Stimulated activated CD4-positive, alpha-beta T cell treated with anti-CD3 and anti-CD28 coated beads, Interleukin-2, amount 100 ng/mL, for 4 hours (primary cell): ENCODE measurements at places on chromosomes 13 and 19.

DNA sequence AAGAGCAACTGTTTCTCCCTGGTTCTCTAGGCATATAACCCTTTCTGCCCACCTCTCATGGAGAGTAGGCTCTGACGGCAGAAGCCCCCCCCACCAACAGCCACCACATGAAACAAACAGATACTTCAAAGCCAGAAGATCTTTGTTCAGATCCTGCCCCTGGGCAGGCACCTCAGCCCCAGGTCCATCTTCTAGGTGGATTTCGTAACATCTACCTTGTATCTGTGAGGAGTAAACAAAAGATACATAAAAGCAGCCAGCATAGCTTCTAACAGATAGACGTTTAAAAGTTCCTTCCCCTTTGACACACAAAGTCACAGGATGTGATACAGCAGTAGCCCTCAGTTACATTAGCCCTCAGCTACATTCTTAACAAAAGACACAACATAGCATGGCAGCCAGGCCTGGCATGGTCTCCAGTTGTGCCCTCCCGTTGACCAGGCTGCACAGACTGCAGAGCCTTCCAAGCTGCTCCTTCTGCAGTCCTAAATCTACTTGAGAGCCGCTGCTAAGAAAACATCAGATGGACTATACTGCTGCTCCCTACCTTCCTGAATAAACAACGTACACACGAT lies 35.4 kb downstream of the BRD4 start:
- DNase-seq: no peak

DNA sequence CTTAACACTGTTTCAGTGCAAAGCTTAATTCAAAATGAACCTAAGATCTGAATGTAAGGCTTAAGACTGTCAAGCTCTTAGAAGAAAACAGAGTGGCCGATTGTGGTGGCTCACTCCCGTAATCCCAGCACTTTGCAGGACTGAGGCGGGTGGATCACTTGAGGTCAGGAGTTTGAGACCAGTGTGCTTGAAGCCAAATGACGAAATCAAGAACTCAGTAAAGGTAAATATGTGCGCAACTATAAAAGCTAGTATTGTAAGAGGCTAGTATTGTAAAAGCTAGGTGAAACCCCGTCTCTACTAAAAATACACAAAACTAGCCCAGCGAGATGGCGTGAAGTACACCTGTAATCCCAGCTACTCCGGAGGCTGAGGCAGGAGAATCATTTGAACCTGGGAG lies 12.7 kb downstream of the ATP4B start:
- DNase-seq: no peak

GRCh38 chr19:38358071-38358470 lies 16.3 kb upstream of the PSMD8 start:
- no peak for DNase-seq

DNA sequence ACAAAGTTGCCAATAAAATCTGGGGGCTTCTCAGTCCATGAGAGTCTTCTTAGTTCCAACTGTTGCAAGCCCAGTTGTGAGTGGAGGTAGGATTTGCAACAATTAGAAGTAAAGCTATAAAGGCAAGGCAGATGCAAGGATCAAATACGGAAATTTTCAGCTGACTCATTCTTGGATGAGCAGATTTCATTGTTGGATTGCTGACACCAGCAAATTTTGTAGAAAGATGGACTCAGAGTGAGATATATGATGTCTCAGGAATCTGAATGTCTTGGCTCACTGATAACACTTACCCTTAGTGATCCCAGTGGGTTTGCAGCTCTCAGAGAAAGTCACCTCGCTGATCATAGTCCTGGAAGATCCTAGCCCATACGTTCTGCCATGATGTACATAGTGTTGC lies 209.0 kb downstream of the GPC6 start:
- DNase-seq: no peak

GRCh38 chr13:77872995-77873394 lies 45.6 kb downstream of the EDNRB start:
- no peak for DNase-seq

DNA sequence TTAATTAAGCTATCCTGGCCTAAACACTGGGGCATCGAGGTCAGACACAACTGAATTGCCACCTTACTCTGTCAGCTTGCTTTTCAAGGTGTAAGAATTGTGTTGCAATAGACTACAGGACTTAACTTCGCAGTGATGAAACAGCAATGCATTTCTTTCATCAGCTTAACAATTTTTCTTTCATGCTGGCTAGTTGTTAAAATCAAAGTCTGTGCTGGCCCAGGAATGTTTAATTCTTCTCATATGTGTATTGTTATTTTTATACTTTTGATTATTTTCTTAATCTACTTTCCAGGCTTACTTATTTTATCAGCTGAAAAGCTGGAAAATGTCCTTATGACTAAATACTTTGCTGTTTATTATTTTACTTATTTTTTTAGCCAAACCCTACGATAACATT lies 79.7 kb downstream of the EFNB2 start:
- no peak for DNase-seq

GRCh38 chr13:78660495-78660857 lies 1.5 kb upstream of the OBI1 start:
- no peak for DNase-seq

DNA sequence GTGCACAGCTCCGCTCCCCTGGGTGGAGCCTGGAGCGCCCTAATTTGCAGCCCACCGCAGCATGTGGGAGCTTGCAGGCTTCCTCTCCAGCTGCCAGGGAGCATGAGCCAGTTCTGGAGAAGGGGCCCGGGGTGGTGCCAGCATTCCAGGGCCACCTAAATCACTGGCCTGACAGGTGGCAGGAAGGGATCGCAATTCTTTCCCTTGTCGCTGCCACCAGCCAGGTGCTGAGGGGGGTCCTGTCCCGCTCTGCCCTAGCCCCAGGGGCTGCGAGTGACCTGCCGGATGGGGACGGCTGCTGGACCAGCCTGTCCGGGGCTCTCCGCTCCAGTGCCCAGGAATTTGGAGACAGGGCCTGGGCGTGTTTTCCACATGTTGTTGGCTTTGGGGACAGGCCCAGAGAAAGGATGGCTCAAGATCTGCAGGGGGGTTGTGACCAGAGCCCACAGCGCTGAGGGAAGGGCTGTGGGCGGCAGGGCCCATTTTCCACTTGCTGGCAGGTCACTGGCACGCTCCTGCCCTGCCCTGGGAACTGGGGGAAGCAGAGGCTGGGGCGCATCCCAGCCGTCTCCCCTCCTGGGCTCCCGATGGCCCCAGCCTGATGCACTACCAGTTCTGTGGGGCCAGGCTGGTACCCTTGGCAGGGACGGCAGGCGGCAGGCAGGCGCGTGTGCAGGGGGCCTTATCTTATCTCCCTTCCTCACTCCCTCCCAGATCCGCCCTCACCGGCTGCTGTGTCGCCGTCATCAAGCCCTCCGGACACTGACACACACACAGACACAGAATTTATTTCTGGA lies 9.5 kb downstream of the NDUFA11 start:
- DNase-seq: no peak

GRCh38 chr19:7596211-7596937 lies 711 bp downstream of the CAMSAP3 start:
- DNase-seq: no peak

GRCh38 chr19:48506138-48506733 lies 5.4 kb downstream of the LMTK3 start:
- no peak for DNase-seq

DNA sequence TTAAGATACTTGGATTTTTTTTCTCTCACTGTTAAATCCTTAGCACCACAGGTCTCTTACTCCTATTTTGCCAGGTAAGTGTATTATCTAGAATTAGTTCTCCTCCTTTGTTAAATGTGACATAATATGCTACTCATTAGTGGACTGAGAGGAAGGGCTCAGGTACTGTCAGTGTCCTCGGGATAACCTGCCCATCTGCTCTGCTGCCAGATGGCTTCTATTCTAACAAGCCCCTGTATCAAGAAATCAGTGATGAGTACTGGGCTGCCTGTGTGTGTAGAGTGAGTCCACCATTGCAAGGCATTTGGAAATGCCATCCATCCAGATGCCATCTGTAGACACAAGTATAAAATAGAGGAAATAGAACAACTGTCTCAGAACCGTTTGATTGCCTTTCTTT lies 209.6 kb downstream of the ATP8A2 start:
- DNase-seq: no peak

GRCh38 chr19:55646889-55647731 lies 902 bp upstream of the CCDC106 start:
- no peak for DNase-seq

- no peak for DNase-seq
These were observed 329.2 kb upstream of the TSHZ3 start for GRCh38 chr19:31678421-31678820.

GRCh38 chr13:99200432-99201167 lies at the start of gene UBAC2:
Gene UBAC2, plus strand, starts transcription at chr13:99200854. Its CDS starts 55 bp downstream, at chr13:99200909.
- DNase-seq: peak; percentile 95

GRCh38 chr13:92947770-92948434 lies 278.7 kb upstream of the GPC6 start:
- DNase-seq: no peak

- DNase-seq: no peak
These were observed 5.3 kb upstream of the PRKCG start for GRCh38 chr19:53876651-53877224.

DNA sequence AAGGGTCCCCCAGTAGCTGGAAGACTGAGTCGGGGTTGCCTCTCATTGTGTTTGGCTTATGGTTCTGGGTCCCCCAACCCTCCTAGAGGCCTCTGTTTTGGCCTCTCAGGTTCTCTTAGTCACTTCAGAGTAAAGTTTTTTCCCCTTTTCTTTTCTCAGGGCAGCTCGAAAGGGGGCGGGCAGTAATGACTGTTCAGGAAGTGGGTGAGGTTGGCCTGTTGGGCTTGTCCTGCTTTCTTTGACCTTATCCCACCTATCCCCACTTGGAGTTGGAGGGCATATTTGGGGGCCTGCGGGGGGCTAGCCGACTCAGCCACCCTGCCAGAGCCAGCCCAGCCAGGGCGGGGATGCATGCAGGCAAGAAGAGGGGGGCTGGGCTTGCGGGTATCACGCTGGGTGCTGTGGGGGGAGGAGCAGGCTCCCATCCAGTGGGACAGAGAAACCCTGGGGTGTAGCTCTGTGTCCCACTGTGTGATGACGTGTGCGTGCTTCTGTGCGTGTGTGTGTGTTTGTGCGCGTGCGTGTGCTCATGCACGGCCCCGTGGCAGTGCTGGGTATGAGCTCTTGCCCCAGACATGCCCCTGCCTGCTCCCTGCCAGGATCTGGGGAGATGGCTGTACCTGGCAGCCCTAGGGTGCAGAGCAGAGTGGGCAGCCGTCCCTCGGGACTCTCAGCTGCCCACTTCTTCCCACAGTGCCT lies 1.4 kb downstream of the CIC start:
- DNase-seq: peak; percentile 35

- DNase-seq: no peak
These were observed 142.3 kb downstream of the CACNA1A start for GRCh38 chr19:13363954-13364353.

GRCh38 chr19:50636317-50637085 lies 3.2 kb downstream of the SYT3 start:
- DNase-seq: no peak

GRCh38 chr19:9839415-9839814 lies 4.3 kb downstream of the PIN1 start:
- no peak for DNase-seq

DNA sequence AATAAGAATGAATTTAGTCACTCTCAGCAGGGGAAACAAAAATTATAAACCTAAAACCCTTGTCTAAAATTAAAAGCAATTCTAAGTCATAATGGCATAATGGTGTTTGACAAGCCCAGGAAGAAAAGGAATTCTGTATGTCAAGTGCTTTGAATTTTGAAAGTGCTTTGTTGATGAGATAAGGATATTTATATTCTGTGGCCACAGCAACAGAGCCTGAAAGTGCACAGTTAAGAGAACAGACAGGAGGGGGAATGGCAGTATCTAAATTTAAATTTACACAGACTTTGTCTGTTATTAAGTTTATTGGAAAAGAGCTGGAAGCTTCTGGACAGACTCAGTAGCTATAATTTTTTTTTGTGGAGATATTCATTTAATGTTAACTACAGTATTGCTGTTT lies 69.8 kb downstream of the OLFM4 start:
- DNase-seq: no peak

- DNase-seq: no peak
These were observed 21.4 kb upstream of the ERVV-1 start for GRCh38 chr19:52992109-52993004.

DNA sequence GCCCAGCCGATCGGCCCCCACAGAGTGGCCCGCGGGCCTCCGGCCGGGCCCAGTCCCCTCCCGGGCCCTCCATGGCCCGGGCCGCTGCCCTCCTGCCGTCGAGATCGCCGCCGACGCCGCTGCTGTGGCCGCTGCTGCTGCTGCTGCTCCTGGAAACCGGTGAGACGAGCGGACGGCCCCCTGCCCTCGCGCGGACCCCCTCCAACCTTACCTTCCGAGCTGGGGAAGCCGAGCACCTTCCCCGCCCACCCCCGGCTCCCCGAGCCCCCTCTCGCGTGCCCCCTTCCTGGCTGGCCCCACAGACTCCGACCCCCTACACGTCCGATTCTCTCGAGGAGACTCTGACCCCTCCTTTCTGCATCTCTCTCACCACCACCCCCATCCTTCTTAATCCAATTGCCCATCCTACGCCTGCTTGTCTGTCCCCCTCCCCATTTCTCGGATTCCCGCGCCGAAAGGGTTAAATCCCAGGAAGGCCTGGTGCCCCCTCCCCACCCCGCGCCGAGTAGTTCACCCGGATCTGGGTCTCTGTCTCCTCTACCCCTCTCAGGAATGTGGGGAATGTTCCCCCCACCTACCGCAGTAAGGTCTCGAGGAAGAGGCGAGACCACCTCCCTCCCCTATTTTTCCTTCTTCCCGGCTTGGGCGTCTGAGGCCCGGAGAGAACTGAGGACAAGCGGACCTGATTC lies 502 bp downstream of the NECTIN2 start:
- no peak for DNase-seq

GRCh38 chr13:36310417-36311108 lies 12.9 kb upstream of the CCDC169 start:
- DNase-seq: no peak

- no peak for DNase-seq
These were observed 74.8 kb downstream of the COL4A1 start for GRCh38 chr13:110232142-110232541.
